ENCODE measurements at places on chromosomes 7 and 10.
A peak's percentile ranks its signal among the peaks of the same experiment; 100 is the strongest.

- no peak for DNase-seq
Measured at GRCh38 chr10:34231441-34232180, 583.5 kb downstream of the PARD3 start.

DNA sequence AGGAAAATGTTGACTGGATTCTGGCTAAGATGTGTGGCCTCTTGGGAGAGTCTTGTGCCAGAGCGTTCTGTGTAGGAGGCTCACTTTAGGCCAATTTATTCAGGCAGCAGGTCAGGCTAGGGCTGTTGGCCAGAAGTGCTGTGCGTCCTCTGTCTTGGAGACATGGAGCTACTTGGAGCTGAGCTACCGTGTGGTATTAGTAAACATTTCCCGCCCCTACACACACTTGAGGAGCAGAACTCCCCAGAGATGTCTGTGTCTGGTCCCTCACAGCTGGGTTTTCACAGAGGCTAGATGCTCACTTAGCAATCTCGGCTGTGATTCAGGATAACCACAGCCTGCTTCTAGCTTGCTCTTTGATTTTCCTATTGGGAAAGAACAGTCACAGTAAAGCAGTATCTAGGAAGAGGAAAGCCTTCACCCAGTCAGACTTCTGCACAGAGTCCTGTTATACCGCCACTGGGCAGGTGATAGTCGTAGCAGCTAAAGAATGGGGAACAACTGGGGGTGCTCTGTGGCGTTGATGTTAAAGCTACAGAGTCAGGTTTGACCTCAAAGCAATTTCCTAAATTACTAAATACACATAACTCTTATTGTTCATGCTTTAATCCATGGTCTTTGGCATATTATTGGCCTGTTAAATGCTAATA is 86.7 kb downstream of the MDFIC start:
- DNase-seq = no peak

DNA sequence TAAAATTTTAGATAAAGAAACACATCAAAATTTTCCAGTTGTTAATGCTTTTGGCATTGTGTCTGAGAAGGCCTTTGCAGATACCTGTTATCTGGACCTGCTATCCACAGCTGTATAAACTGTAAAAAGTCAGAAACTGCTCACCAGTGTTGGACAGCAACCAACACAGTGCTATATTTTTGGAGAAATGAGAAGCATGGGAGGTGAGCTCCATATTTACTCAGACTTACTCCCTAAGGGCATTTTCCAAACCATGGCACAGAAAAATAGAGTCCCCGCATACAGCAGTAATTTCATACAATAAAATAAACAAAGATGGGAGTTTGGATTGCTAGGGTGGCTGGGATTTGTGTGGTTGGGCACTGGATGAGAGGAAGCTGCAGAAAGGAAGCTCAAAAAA is 136.3 kb upstream of the GLI3 start:
- DNase-seq = no peak

DNA sequence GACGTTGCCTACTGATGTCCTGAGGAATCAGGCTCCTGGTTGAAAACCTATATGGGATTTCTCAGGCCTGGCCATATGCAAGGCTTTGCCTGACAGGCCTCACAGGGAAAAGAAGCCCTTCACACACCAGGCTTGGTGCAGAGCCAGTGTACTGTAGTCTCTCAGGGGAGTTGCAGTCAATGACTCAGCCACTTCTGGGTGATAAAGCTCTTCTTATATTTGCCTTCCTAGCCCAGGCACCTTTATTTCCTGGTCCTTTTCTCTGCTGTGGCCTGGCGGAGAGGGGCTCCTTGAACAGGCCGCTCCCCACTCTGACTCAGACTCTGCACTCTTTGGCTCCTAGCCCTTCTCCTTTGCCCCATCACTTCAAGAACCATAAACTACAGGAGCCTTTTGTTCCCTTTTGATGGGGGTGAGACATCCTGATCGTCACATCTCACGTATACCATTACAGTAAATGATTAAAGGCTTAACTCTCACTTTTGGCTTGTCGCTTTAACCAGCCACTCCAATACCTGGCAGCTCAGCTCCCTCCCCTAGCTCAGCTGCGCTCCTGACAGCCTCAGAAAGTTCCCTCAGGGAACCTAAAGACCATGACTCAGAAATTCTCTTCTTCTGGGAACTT is 33.5 kb downstream of the DPY19L1 start:
- peak; percentile 87 for DNase-seq

GRCh38 chr10:106181501-106181900 is 983.0 kb downstream of the SORCS1 start:
- no peak for DNase-seq

- no peak for DNase-seq
Measured at GRCh38 chr10:3654496-3654895, 130.5 kb downstream of the KLF6 start.

- no peak for DNase-seq
Measured at GRCh38 chr10:2251631-2252030, 514.3 kb upstream of the ADARB2 start.
